NCI-H82 (cell line): ENCODE measurements at places on chromosomes 11 and 22.

GRCh38 chr11:32440312-32440908 is 5.1 kb upstream of the WT1 start:
- no peak for DNase-seq

- DNase-seq: no peak
Observed at GRCh38 chr11:118565051-118565450, 680 bp downstream of the IFT46 start.

DNA sequence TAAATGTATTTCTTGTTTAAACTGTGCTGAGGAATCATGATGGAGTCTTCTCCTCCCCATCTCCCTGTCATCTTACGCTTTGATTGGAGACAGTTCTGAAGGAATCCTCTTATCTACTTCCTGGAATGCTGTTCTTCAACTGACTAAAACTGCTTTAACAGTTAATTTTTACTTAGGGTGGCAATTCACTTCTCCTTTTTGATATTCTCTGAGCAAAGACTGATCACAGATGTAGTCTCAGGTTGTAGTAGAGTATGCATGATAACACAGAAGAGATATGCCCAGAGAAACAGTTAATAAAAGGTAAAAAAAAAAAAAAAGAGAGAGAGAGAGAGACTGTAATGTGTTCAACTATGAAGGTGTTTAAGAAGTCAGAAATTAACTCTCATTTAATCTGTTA is 1.4 kb upstream of the CASP5 start:
- no peak for DNase-seq

DNA sequence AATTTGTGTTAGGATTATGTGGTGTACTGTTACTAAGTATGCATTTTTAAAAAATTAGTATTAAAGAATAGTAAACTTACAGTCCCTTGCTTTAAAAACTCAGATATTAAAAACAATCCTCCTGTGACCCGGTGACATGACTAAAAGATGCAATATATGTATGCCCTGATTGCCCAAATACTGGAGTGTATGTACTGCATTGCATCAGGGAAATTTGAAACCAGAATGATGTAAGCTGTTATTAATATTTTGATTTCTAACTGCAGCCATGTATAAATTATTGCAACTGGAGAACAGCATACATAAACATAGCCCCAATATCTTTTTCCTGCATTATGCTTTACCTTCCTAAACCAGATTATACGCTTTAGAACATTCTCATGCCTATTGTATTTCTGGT is 3.7 kb upstream of the HSPA8 start:
- no peak for DNase-seq

DNA sequence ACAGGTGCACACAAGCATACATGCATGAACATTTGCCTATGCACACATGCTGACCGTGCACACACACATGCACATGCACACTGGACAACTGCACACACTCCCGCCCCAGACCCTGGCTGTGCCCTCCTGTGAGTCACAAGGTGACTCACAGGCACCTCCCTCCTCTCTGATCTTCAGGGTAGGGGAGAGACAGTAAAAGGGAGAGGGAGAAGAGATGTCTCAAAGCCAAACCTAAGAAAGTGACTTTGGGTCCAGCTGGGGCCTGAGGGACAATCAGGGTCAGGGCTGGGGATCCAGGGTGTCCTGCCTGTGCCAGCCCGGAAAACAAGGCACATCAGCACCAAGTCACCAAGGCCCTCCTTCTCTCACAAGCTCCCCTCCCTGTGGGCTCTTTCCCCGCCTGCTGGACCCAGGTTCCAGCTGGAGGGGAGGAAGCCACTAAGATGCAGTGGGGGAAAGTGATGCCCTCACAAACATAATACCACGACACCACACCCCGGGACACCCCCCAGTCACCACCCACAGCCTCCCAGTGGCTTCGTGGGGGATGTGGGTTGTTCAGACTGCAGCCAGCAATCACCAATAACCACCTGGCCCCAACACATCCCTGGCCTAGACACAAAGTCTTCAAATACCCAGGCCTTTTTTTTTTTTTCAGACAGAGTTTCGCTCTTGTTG is 39.3 kb downstream of the PDGFB start:
- DNase-seq: no peak

- no peak for DNase-seq
Observed at GRCh38 chr11:76067099-76067498, 139.2 kb downstream of the WNT11 start.

GRCh38 chr11:27495710-27496300 is 10.8 kb downstream of the LIN7C start:
- no peak for DNase-seq

GRCh38 chr11:2452321-2453012 is 7.7 kb downstream of the KCNQ1 start:
- DNase-seq: no peak

DNA sequence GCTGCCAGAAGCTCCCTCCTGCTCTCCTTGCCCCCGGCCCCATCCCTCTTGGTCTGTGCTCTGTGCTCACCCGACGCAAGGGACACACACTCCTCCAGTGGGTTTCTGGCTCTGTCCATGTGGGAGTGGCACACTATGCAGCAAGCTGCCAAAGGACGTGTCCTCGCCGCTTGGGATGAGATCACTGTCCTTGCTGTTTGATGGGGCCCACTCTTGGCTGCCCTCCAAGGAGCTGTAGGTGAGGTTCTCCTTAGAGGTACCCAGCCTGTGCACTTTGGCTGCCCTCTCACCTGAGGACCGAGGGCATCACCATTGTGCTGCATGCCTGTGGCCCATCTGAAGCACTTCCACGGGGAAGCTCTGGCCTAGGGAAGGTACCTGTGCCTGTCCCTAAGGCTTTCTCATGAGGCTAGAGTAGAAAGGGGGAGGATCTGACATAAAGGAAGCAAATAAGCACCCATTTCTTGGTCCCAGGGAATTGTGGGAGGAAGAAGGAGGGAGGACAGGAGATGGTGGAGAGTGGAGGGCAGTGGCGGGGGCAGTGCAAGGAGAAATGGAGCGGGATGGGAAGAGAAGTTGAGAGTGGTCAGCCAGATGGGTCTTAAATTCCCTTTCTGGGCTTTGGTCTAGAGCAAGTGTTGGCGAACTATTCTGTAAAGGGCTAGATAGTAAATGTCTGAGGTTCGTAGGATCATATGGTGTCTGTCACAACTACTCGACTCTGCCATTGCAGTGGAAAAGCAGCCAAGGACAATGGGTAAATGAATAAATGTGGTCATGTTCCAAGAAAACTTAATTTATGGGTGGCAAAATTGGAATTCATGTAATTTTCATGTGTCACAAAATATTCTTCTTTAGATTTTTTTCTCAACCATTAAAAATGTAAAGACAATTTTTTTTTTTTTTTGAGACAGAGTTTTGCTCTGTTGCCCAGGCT is 47.0 kb upstream of the AMPD3 start:
- no peak for DNase-seq

DNA sequence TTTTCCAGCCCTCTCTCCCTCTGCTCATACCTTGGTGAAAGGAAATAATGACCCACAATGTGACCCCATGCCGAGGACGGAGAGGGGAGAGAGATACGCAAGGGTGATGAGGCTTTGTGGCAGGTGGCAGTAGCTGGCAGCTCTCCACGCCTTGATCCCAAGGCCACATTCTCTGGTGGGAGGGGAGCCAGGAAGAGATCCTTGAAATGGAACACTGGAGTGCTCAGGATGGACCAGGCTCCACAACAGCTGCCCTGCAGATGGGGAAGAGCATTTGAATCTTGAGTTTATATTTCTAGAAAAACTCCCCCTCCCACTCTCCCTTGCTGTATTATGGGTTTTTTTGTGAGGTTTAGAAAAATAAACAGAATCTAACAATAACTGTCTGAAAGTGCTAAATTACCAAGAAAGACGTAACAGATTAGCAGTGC is 61.6 kb upstream of the CDON start:
- no peak for DNase-seq

DNA sequence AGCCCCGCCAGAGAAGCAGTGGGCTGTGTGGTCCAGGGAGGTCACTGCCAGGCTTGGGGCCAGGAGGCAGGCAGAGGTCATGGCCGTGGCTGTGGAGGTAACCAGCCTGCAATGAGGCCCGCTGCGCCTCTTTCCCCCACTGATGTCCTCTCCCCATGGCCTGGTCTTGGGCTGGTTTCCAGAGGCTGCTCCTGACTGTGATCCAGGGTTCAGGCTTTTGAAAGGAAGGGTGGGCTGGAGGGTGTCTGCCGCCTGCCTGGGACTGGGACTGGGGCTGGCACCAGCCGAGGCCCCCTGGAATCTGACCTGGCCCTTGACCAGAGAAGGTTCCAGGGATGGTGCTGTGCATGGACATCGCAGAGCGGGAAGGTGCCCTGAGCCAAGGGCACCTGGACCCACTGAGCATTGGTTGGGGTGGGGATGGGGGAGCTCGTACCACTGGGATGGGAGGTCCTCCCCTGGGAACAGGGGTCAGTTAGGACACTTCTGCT is 59.6 kb upstream of the THY1 start:
- DNase-seq: no peak

GRCh38 chr22:44406341-44407170 is 91.5 kb downstream of the RTL6 start:
- DNase-seq: no peak
